ENCODE measurements at places on chromosomes 11 and 22.

DNA sequence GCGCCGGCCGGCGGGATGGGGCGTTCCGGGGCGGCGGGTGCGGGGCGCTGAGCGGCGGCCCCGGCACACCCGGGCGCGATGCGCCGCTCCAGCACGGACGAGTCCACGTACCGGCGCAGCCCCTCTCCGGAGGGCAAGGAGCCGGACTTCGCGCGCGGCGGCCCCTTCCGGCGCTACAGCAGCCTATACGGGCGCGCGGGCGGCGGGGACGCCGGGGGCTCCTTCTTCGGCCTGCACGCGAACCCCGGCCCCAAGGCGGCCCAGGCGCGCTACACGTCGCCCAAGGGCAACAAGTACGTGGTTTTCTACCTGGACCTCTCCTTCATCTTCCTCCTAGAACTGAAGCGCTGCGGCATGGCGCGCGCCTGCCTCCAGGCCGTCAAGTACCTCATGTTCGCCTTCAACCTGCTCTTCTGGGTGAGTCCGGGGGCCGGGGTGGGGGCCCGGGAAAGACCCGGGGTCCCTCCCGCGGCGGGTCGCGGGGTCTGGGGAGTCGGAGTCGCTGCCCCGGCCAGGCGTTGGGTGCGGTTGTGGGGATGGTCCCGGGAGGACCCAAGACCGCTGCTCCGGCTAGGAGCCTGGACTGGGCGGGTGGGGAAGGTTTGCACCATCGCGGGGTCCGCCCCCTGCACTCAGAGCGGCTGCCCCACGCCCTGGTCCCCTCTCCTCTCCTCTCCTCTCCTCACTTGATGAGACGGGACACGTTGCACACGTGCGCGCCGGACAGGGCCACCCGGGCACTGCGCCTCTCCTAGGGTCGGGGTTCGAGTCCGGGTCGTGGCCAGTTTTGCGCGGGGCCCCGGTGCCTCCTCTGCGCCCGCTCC is 7.5 kb downstream of the TSPAN4 start:
- DNase-seq: no peak

- DNase-seq: no peak
These were observed 10.2 kb upstream of the POU2F3 start for GRCh38 chr11:120229451-120230424.

DNA sequence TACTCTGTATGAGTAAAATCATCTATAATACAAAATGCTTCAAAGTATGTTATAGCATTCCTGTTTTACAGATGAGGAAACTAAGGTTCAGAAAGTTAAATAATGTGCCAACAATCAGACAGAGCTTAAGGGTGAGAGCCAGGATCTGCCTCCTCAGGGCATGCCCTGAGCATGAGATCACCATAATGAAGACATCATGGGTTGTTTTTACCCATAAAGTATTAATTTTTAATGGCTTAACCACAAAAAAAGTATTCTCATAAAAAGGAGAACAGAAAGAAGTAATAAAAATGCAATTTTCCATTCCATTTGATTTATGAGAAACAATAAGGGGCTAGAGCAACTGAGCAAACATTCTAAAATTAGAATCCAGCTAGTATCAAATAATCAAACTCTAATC is 534.3 kb upstream of the ARHGAP42 start:
- no peak for DNase-seq

- no peak for DNase-seq
These were observed 145.7 kb downstream of the TTC17 start for GRCh38 chr11:43504316-43504950.

DNA sequence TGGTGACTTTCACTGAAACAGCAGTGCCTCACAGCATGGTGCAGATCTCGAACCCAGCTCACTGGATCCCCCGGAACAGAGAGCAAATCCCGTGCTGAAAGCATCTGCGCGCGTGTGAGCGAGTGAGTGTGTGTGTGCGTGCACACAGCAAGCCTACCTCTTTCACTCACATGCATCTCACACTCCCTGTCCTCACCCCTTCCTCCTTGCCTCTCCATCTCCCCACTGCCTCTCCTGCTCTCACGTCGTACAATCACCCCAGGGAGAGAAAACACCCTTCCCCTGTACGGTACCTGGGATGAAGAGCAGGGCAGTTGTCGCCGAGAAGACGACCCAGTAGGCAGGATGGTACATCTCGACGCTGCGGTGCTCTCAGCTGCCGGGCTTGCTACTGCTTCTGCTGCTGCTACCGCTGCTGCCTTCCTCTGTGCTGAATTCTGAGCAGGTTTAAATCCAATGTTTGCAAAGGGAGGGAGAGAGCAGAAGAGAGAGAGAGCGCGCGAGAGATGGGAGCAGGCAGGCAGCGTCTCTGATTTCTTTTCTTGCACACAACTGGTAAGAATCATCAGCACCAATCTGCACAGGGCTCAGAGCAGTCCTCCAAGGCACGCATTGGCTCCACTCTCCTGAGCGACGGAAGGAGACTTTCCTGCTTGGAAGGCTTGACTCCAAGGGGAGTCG is at the start of gene OPCML:
TSS of gene OPCML (minus strand) at position 531 of the 681 bp plus-strand sequence.
- DNase-seq: no peak

DNA sequence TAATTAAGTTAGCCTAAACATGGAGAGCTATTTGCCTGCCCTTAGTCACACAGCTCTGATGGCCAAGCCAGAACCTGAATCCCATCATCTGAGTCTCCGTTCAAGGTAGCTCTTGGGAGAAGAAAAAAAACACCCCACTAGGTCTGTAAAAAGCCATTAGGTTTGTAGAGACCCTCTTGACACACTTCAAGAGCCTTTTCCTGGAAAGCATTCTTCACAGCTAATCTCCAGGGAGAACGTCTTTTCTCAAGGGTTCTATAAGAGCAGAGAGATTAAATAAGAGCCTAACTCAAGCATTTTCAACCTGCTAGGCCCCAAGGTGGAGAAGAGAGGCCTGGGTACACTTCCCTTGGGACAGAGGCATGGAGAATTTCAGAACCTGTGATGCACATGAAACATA is 61.6 kb upstream of the NAV2 start:
- no peak for DNase-seq

DNA sequence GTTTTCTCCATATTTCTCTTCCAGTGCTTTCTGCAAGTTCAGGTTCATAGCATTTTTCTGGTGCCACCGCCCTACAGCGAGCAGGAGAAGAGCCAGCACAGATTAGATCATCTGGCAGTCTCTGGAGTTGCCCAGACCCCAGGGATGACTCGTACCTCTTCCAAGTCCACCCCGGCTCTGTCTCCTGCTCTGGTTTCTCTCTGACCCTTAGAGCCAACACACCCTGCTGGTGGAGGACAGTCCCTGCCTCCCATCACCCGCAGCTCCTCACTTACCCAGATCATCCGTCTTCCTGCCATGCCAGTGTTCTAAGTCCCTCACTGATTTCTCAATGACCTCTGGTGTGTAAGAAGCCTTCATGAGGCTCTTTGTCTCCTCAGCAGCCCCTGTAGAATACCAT is 28.0 kb downstream of the TST start:
- no peak for DNase-seq

GRCh38 chr11:1205987-1206331 is 16.9 kb upstream of the MUC5B start:
- DNase-seq: no peak

DNA sequence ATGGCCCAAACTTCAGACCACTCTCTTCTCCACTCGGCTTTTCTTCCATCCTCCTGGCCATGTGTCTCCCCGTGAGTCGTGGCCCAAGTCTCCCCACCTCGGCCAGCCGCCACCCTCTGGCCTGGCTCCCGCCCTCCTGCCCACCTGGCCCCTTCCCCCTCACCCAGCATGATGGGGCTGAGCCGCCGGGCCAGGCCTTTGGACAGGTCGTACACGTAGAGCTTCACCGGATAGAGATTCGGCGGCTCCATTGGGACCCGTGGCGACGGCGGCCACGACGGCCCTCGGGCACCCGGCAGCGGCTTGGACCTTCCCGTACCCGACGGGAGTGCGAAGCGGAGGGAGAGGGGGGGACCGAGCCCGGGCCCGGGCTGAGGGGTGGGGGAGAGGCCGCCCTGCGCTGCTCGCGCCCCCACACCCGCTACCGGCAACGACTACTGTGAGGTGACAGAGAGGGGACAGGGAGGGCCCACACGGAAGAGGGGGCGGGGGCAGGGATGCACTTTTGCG is at the start of gene DESI1:
TSS of gene DESI1 (minus strand) at position 455 of the 510 bp plus-strand sequence. CDS start at position 251, 204 bp downstream.
- no peak for DNase-seq

DNA sequence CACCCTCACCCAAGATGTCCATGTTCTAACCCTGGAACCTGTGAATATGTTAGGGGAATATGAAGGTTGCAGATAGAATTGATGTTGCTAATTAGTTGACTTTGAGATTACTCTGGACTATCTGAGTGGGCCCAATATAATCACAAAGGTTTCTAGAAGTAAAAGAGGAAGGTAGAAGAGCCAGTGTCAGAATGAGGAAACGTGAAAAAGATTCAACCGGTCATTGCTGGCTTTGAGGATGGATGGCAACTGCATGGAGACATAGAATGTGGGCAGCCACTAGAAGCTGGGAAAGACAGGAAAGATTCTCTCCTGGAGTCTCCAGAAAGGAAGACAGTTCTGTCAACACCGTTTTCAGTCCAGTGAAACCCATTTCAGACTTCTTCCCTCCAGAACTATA is 86.6 kb downstream of the CLPB start:
- no peak for DNase-seq

GRCh38 chr11:34314936-34315335 is 42.9 kb downstream of the ABTB2 start:
- DNase-seq: no peak

- DNase-seq: no peak
These were observed 78.3 kb upstream of the AKIP1 start for GRCh38 chr11:8832571-8833260.

DNA sequence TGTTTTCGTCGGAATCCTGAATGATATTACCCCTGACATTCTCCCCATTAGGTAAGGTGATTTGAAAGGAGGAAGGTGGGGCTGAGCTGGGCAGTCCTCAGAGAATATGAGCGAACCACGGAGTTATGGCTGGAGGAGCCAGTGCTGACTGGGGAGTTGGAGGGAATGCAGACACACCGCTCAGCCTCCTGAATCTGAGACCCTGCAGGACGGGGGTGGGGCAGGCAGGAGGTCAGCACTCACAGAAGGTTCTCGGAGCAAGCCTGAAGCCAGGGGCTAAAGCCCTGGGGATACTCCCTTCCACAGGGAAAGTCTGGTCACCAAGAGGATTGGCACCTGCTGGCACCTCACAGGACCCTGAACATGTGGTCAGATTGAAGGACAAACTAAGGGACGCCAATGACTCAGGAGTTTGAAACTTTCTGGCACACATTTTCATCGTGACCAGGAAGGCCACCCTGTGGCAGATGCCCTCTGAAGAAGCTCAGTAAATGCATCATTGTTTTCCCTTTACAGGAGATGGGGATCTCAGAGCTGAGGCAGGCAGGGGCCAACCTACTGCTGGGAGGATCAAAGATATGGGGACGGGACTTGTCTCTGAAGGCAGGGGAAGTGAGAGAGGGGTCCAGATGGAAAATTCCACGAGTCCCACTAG is 26.9 kb upstream of the FCHSD2 start:
- no peak for DNase-seq

- no peak for DNase-seq
These were observed 9.3 kb downstream of the MIF start for GRCh38 chr22:23903328-23903971.

GRCh38 chr11:118870396-118871343 is 13.0 kb upstream of the CXCR5 start:
- no peak for DNase-seq

DNA sequence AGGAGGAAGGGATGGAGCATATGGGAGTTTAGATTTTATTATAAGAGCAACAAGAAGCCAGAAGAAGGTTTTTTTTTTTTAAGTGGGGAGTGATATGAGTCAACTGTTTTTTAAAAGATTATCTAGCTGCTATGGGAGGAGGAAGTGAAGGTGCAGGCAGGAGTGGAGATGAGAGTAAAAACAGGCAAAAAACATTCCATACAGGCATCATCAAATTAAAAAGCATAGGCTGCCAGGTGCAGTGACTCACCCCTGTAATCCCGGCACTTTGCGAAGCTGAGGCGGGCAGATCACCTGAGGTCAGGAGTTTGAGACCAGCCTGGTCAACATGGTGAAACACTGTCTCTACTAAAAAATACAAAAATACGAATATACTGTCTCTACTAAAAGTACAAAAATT is 368.4 kb upstream of the MTNR1B start:
- DNase-seq: no peak

- DNase-seq: peak; percentile 70
These were observed 25.4 kb downstream of the SIK3 start for GRCh38 chr11:117072517-117073461.

All from hematopoietic multipotent progenitor cell treated with erythropoietin and hydrocortisone succinate and interleukin-3 and kit ligand, for 17 days (in vitro differentiated cells).